ENCODE measurements at places on chromosomes 7 and 10.

GRCh38 chr10:110045772-110046171 lies 38.0 kb downstream of the ADD3 start:
- DNase-seq: no peak

GRCh38 chr10:71970331-71970730 lies 6.1 kb downstream of the CHST3 start:
- DNase-seq: no peak

DNA sequence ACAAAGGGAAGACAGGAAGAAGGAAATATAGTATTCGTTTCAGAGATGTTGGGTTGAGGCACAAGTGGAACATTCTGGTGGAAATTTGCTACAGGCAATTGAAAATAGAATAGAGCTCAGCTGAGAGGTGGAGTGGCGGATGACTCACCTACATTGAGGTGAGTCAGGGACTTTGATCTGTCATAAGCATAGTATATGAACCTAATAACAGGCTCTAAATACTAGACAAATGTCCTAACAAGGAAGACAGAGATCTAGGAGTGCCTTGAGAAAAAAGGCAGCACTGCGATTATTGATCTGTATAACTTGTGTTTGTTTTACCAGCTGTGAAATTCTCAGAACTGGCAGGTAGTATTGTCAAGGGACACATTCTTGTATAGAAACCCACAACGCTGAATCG lies 907 bp upstream of the IFRD1 start:
- no peak for DNase-seq

DNA sequence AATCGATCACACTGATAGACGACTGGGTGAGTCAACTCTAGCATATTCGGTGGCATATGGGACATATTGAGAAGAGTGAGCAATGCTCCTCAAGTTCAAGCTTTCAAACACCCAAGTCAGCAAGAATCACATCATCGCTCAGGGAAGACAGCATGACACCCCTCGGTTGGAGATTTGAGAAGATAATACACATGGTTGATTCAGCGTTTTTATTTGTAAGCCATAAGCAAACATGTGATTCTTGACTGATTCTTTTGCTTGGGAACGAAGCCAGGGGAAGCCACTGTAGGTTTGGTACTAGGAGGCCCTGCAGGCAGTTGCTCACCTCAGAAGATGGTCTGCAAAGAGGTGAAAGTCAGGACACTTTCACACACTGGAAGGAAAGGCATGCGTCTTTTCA lies 12.6 kb downstream of the UCMA start:
- no peak for DNase-seq

DNA sequence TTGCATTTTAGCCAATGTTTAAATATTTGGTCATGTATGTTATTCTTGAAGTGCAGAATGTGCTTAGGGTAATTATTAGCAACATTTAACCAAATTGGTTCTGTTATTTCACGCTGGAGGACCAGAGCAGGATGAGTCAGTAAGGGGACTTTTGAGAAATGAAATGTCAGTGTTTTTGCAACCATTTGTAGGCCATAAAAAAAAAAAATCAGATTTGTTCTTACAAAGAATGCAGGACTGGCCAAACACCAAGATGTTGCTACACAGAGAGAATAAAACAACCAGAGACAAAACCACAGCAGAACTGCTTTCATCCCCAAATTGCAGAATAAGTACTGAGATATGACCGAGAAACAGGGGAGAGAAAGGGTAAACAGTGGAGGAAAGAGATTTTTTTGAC lies 62.1 kb downstream of the TPST1 start:
- no peak for DNase-seq

GRCh38 chr7:70619130-70619529 lies 512.8 kb upstream of the GALNT17 start:
- DNase-seq: peak; percentile 41

DNA sequence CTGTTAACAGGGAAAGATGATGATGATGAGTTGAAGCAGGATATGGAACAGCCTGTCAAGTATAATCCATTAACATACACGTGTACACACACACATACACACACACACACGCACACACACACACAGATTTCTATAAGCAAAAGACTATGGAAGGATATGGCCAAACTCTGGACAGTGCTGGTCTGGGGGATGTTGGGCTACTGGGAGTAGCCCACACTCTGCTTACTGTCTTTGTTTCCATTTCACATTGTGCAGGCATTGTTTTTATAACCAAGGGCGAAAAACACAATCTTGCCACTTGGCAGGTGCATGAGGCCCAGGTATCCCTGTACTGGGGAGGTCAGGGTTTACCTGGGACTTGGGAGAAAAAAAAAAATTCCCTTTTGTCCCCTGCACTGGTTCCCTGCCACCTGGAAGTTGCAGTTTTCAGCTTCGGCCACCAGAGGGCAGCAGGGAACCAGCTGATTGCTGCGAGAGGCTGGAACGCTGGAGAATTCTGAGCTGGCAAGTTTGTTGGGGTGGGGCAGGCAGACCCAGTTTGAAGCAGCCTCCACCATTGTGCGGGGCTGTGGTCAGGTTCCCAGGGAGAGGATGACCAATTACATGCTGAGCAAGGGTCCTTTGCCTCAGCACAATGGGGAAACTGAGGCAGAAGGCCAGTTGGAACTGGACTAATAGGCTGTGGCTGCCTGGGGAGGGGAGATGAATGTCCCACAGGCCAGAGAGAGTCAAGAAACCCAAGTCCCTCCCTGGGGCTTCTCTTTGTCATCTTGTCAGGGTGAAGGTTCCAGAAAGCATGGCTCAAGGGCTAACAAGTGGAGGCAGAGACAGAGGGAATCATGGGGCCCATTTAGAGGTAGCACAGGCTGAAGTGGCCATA lies 27.3 kb downstream of the PPIF start:
- no peak for DNase-seq

GRCh38 chr7:22934473-22935065 lies 79.4 kb downstream of the HYCC1 start:
- no peak for DNase-seq

- no peak for DNase-seq
Measured at GRCh38 chr10:70561070-70561469, 41.5 kb downstream of the PRF1 start.

DNA sequence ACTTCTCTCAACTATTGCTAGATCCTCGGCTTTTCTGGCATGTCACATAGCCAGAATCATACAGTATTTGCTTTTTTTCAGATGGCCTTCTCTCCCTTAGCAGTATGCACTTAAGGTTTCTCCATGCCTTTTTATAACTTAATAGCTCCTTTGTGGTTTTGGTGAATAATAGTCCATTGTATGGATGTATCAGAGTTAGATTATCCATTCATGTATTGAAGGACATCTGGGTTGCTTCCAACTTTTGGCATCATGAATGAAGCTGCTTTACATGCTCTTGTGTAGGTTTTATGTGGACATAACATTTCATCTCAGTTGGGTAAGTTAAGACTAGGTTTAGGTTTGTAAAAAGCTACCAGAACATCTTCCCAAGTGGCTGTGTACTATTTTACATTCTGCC lies 4.6 kb downstream of the ATP5F1C start:
- DNase-seq: no peak

DNA sequence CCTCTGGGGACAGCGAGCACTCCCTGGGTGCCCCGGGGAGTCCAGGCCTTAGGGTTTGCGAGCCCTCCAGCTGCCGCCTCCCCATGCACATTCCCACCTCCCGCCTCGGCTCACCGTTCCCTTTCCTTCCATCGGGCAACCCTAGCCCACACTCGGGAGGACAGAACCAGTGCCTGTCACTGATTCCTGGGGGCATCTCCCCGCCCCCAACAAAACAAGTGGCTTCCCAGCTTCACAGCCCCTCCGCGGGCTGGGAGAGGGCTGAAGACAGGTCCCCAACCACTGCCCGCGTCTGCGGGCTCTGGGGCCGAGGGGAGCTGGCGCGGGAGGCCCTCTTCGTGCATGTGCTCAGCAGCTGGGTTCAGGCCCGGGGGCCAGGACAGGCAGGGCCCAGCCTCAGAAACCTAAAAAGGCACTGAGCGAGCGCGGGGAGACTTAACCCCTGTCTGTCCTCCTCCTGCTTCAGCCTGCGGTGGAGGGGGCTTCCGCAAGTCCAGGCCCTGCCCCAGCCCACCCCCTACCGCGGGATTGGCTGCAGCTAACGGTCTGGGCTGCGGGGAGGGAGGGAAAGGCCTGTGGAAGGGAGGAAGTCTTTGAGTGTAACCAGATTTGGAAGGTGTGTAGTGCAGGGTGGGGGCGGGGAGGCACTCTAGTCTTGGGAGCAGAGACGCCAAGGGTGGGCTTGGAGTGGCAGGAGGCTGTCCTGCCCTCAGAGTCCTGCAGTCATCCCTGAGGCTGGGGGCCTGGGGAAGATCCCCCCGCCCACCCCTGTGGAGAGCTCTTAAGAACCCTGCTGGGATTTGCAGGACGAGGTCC lies 1.2 kb downstream of the FLNC start:
- DNase-seq: no peak

DNA sequence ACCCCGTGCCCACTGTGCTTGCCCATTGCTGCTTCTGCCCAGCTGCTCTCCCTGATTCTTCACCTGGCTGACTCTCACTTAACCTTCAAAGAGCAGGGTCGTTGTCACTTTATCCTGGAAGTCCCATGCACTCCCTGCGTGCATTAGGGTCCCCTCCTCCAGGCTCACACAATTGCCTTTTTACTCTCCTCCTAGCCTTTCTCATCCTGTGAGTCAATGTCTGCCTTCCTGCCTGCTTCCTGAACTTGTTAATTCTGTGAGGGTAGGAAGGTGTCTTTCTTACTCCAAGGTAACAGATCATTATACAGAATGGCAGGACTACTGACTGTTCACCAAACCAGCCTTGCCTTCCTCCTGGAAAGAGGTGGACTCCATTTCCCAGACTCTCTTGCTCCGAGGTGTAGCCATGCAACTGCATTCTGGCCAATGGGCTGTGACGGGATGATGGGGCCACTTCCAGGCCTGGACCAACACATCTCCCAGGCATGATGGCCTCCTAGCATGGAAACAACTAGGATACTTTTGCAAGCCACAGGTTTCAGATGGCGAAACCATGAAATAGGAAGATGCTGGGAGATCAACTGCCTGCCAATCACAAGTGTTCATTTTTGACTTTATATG lies 54.7 kb downstream of the ARHGAP22 start:
- DNase-seq: no peak

GRCh38 chr10:129962031-129962871 lies 1.8 kb downstream of the EBF3 start:
- no peak for DNase-seq

GRCh38 chr10:46216836-46217751 lies 69.7 kb upstream of the ANTXRL start:
- no peak for DNase-seq

DNA sequence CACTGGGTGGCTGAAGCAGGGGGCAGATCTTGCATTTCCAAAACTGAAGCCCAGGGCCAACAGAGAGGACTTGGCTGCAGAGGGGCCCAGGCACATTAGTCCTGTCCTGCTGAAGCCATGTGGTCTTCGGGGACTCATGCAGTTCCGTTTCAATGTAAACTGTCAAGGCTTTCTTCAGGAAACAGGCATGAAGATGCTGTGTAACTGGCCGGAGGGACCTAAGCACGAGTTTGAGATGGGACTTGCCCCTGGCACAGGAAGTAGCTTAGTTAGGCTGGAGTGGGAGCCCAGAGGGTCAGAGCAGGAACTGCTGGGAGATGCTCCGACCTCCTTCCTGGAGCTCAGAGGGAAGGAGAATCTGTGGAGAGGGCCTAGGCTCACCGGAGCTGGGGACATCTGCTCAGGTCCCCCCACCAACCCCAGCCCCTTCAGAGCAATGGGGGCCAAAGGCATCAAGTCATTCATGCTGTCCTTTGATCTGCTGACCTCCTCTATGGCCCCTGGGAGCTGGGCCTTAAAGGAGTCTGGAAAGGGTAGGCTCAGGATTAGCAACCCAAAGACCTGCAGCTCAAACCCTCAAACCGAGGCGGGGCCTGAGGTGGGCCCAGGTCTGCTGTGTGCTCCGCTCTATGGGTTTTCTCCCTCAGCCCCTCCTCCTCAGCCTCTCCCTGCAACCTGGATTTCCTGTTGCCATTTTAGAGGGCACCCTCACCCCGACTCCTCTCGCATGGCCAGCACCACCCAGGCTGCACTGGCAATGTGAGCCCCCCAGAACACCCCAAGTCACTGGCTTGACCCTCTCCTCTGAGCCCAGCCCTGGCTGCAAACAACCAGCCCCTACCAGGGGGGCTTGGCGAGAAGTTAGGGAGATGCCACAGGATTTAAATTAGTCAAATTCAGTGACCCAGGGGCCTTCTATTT lies 4.4 kb upstream of the MNX1 start:
- DNase-seq: no peak

DNA sequence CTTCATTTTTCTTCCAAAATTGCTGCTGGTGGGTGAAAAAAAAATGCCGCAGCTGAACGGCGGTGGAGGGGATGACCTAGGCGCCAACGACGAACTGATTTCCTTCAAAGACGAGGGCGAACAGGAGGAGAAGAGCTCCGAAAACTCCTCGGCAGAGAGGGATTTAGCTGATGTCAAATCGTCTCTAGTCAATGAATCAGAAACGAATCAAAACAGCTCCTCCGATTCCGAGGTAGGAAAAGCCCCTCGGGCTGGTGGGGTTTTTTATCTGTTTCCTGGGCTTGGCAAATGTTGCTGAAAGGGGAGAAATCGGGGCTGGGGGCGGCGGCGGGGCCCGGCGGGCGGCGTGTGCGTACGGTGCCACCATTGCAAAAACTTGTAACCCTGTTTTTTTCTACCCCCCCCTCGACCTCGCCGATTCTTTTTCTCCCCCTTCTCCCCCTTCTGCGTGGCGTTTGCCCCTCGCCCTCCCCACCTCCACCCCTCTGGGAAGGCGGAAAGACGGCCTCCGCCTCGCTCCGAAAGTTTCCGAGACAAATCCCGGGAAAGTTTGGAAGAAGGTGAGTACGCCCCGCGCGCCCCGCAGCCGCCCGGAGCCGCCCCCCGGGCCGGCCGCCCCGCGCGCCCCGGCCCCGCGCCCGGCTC lies 789 bp downstream of the TCF7L2 start:
- no peak for DNase-seq

GRCh38 chr10:75016325-75016724 lies 95.1 kb upstream of the SAMD8 start:
- no peak for DNase-seq

GRCh38 chr10:59303018-59303417 lies 59.3 kb downstream of the FAM13C start:
- DNase-seq: no peak

DNA sequence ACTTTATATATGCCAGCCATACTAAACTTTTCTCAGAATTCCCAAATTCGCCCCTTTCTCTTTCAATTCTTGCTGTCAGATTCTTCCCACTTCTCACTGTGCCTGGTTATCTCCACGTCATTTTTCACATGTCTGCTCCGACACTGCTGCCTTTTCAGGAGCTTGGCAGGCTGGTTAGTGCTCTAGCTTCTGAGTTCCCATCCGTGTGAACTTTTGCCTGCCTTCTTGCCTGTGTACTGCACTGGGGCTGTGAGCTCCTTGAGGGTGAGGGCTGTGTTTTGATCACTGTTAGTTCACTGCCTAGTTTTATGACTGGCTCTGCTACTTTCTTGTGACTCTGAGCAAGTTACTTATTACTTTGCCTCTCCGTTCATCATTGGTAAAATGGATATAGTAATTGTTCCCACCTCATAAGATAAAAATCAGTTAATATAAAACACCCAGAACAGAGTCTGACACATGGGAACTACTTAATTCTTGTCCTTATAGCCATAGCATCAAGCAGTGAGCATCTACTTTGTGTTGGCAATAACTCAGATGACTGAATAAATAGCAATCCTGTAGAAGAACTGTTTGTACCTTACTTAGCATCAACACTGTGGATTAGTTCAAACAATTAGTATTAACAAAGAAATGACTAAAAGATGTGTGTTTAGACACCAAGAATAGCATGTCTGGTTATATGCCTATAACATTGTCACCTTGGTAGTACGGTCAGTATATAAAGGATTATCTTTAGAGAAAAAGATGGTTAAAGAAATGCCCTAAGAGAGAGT lies 5.5 kb downstream of the GSTO1 start:
- DNase-seq: no peak

GRCh38 chr10:18268005-18268404 lies 127.8 kb downstream of the CACNB2 start:
- no peak for DNase-seq
